GM12891 (cell line): ENCODE measurements at places on chromosomes 7 and 10.

DNA sequence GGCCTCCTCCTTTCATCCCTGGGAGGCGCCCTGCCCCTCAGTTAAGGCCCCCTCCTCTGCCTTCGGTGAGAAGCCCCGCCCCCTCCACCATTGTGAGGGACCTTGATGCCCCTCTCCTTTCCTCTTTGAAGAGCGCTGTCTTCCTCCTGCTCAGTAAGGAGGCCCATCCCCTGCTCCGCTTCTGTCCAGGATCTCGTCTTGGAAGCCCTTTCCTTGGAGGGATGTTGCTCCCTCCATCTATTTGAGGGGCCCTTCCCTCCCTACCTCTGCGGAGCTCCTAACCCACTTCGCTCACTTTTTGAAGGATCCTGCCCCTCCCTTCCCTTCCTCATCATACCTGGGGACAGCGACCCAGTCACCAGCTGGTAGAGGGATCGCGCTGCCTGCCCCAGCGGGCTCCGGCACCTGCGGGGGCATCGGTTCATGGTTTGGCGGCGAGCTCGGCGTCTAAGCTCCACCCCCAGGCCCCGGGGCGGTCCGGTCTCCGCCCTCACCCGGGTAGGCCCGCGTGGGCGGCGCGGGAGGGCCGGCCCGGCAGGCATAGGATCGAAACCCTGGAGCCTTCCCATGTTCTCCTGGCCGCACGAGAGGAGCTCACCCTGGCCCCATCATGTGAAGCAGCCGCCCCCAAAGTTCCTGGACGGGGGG is 4.1 kb downstream of the KCNIP2 start:
- DNase-seq: peak; percentile 77

DNA sequence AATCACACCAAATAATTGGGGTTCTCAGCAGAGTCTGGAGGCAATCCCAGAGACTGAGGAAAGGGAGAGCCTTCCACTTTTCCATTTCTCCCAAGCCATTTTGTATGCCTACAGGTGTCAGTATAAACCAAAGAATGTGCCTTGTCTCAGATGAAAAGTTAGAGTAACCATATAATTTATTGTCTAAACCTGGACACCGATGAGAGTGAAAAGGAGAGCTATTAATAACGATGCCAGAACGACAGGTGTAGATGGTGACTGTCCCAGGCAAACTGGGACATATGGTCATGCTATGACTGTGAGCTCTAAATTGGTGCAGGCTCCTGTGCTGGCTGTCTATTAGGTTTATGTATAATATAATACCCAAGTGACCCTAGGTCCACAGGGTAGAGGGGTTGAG is 219.6 kb downstream of the ARHGAP12 start:
- no peak for DNase-seq

DNA sequence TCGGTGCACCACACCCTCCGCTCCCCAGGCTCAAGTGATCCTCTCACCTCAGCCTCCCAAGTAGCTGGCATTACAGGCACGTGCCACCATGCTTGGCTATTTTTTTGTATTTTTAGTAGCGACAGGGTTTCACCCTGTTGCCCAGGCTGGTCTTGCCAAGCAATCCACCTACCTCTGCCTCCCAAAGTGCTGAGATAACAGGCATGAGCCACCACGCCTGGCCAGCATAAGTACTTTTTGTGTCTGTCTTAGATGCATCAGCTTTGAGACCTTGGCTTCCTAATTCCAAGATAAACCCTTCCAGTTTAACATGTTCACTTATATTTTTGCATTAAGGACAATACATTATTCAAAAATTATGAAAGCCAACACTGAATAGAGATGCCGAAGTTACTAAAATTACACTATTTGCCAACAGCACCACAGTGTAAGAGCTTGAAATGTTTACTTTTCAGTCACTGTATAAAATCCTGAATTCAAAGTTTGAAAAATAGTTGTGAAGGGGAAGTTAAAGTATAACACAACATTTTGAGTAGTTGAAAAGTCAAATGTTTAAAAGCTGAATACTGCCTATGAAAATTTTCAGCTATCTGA is 36.5 kb downstream of the ANKIB1 start:
- DNase-seq: no peak

GRCh38 chr7:129975309-129975708 is 22.5 kb upstream of the UBE2H start:
- DNase-seq: no peak

GRCh38 chr7:96936621-96937020 is 68.7 kb upstream of the DLX6 start:
- no peak for DNase-seq

DNA sequence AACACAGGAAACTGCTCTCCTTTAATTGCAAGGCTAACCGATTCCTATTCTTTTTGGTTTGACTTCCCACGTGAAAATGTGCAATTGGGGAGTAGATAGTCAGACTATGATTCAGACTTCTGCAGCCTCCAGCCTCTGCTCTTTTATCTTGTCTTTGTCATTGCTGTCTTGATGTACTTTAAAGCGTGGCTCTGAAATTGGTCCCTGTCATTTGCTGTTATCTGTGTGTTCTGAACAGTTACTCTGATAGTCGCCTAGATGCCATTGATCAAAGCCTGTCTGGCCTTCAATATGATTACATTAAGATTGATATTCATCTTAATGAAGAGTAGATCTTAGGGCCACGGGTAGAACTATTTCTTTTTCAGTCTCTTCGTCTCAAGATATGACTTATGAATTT is 799.2 kb downstream of the REEP3 start:
- DNase-seq: no peak

- DNase-seq: no peak
Observed at GRCh38 chr10:28548781-28549498, 16.0 kb downstream of the WAC start.

DNA sequence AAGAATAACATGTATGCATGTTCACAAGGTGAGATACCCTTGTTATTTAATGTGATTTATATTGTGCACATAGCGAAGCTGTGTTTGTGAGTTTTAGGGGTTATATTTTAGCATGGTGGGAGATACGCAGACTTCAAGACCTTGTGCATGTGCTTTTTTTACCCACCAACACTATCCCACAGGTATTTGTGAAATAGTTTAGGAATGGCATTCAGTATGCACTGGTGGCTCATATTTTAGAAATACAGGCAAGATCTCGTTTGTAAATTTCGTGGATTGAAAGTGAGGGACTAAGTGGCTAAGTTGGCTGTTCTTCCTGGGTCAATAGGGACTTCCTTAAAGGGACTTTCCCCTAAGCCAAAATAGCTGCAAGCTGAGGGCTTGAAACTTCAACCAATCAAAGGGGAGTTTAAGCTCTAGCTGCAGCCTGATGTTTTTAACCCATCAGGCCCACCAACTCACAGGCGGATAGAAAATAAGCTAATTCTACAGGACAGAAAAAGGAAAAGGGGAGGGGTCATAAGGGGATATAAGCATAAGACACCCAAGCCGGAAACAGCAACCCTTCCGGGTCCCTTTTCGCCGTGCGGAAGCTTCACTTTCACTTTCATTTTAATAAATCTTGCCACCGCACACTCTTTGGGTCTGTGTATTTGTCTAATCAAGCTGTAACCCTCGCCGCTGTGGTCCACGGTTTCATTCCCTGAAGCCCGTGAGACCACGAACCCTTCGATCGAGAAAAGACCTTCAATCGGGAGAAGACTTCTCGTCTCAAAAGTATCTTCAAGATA is 291.0 kb downstream of the GPR158 start:
- no peak for DNase-seq

- no peak for DNase-seq
Observed at GRCh38 chr7:115037128-115037802, 115.4 kb downstream of the MDFIC start.

GRCh38 chr10:51800121-51800520 is 100.7 kb upstream of the CSTF2T start:
- DNase-seq: no peak

DNA sequence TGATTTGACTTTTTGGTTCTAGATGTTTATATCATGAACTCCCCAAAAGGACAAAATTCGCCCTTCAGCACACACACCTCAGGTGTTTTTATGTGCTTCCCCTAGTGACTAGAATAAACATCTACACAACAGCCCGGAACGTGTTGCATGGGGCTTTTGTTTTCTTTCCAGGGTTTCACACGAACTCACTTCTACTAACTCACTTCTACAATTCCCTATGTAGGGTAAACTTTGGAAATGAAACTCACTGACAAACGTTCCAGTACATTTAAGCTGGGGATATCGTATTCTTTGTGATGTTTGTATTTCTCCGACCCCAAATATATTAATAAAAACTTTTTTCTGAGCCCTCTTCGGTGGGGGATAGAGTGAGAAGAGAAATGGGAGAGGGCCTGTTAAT is 1.4 kb downstream of the TRA2A start:
- DNase-seq: peak; percentile 37

DNA sequence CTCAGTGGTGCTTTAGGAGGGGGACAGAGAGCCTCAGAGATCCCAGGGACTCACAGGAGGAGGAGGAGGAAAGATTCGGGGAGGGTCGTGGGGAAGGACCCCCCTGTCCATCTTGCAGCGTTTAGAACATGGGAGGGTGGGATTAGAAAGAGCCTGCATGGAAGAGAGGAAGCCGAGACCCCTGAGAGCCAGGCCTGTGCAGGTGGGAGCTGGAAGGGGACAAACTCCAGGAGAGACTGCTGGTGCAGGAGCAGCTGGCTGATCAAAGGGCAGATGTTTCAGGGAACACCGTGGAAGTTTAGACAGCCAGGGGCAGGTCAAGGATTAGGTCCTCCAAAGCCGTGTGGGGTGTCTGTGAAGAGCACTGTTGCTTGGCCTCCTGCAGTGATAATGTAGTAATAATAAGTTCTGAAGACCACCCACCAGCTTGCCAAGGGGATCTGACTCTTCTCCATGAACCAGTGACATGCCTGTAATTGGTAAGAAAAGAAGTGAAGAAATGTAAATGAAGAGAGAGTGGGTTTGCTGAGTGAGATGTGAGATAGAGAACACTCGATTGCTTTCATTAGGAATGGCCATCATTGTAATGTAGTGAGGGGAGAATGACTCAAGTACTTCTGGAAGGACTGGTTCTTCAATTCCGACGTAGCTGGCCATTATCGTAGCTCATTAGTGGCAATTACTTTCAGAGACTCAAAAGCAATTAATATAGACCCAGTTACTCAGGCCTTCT is 425.6 kb downstream of the PAXIP1 start:
- DNase-seq: no peak

- DNase-seq: no peak
Observed at GRCh38 chr10:28996947-28997551, 291.8 kb upstream of the LYZL1 start.

DNA sequence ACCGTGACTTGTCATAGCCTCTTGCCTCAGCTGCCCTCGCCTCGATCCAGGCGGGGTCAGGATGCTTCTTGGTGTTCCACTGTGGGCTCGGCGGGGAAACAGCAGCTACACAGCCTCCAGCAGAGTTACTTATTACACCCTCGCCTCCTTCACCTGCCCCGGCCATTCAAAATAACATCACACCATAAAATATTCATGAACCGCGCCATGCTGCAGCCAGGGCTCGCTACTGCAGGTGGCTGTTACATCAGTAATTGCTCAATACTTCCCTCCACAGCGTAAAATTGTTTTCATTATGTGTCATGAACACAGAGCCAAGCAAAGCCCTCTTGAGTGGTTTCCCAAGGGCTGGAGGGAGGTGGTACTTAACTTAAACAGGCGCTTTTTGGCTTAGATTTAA is 241.5 kb upstream of the SP8 start:
- DNase-seq: no peak

- DNase-seq: no peak
Observed at GRCh38 chr10:102135956-102136526, 3.2 kb downstream of the PPRC1 start.

DNA sequence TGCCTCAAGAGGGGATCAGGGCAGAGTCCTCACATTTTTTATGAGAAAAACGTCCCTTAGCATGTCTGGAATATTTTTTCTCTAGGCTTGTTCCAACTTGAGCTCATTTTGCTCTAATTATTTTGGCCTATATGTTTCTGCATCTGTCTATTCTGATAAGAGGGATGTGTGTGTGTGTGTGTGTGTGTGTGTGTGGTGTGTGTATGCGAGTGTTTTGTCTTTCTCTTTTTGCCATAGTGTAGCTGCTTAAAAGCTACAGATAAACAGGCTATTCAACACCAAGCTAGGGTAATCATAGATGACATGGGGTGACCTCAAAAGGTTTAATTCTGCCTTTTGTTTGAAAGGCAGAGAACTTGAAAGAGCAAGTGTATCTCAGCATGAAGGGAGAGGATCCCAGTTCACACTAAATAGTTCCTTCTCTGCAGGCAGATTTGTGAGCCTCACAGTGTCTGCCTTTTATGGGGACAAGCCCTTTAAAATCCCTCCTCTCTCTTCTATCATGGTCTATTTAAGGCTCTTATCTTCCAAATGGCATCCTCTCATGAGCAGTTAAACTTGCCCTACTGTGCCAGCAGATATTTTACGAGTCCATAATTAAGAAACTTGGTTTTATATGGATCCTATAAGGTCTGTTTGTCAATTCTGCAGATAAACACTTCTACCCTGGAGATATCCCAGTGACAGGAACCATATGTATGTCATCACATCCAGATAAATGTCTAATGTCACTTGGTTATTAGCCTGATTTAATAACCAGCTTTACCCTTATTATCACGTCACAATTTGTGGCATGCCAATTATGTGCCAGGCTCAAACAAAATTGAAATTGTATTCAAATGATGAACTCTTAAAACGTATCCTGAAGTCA is 202.9 kb upstream of the MTPN start:
- DNase-seq: no peak

GRCh38 chr7:79037001-79037400 is 416.5 kb downstream of the MAGI2 start:
- no peak for DNase-seq

GRCh38 chr7:80133361-80134114 is 1.1 kb upstream of the GNAI1 start:
- DNase-seq: no peak
